T-cell (primary cell): ENCODE measurements at places on chromosomes 11 and 22. TPM values are rescaled to one million over a fixed set of nuclear protein-coding genes. Genes with fewer than 3 reads are reported as not detected.

DNA sequence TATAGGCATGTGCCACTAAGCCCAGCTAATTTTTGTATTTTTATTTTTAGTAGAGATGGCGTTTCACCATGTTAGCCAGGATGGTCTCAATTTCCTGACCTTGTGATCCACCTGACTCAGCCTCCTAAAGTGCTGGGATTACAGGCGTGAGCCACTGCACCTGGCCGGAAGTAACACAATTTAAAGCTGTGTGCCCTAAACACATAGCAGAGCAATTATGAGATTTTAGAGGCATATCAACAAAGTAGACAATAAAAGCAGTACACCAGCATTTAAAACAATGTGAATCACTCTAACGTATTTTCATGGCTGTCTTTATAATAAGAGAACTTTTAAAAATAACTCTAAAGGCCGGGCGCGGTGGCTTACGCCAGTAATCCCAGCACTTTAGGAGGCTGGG is 42.4 kb downstream of the PRR14L start:
- no peak overlapping the region for H3K27ac ChIP-seq
- H3K36me3 ChIP-seq, result peaks cover 3% of the 10 kb centered on the region
- H3K27me3 ChIP-seq, result no peaks in the 10 kb centered on the region
- no peak overlapping the region for H3K4me3 ChIP-seq
- no peaks in the 10 kb centered on the region for H3K4me1 ChIP-seq
- no peak for DNase-seq

- no peak for DNase-seq
- no peaks in the 10 kb centered on the region for H3K36me3 ChIP-seq
- no peaks in the 10 kb centered on the region for H3K27me3 ChIP-seq
- H3K4me3 ChIP-seq, result no peak overlapping the region
- no peak overlapping the region for H3K27ac ChIP-seq
These were observed 2.0 kb upstream of the KRTAP5-10 start for GRCh38 chr11:71563406-71563805.

- H3K27me3 ChIP-seq, result no peaks in the 10 kb centered on the region
- H3K4me3 ChIP-seq, result no peak overlapping the region
- no peak for DNase-seq
These were observed 789.9 kb upstream of the LRRC4C start for GRCh38 chr11:42249401-42249800.

- H3K27me3 ChIP-seq, result no peaks in the 10 kb centered on the region
- no peak overlapping the region for H3K4me3 ChIP-seq
- H3K4me1 ChIP-seq, result peaks cover 7% of the 10 kb centered on the region
- no peaks in the 10 kb centered on the region for H3K36me3 ChIP-seq
- DNase-seq, result no peak
These were observed 39.4 kb downstream of the ZBTB16 start for GRCh38 chr11:114098927-114099326.

Gene C22orf23
- not detected for total RNA-seq
